ENCODE measurements at places on chromosomes 4 and X.

DNA sequence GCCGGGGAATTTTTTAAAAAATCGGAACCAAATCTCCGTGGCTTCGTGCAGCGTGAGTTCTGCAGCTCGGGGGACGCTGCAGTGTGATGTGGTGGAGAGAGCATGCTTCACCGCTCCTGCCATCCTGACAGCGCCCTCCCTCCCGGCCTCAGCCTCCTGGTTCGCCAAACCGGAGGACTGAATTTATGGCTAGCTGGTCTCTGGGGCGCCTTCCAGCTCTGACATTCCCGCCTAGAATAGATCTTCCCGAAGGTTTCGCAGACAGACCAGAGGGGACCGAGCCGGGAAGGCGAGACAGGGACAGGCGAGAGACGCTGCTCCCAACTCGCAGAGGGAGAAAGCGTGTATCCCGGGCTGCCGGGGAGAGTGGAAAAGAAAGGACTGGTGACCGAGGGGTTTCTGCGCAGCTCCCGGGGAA lies 25.9 kb downstream of the HOPX start:
- no peak for DNase-seq

DNA sequence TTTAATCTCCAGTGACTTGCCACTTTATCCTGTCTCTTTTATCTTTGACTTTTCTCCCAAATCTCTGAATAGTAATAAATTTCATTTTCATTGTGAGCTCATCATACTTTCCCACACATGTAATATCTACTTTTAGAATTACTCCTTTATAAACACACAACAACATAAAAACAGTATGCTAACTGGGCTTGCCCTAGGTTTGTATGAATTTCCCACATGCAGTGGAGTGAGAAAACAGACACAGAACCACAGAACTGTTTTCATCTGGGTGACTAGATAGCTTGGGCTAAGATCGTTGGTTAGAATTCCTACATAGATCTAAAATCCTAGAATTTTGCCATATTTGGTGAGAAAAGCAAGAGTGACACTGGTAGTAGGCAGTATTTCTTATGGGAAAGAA lies 409.5 kb downstream of the SPRY1 start:
- DNase-seq, result no peak

DNA sequence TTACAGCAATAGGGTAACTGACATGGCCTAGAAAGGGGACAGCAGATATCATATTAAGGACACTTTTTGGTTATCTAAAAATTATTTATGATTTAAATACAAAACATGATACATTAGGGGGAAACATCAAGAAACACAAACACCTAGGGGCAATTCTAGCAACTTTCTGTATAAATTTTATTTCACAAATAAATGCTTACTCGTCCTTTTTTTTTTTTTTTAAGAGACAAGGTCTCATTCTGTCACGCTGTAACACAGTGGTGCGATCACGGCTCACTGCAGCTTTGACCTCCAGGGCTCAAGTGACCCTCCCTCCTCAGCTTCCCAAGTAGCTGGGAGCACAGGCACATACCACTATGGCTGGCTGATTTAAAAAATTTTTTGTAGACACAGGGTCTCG lies 151.8 kb upstream of the BCOR start:
- DNase-seq, result no peak

- DNase-seq, result no peak
Observed at GRCh38 chr4:130183766-130184165, 1087.8 kb downstream of the C4orf33 start.

- no peak for DNase-seq
Observed at GRCh38 chr4:53714236-53715140, 123.2 kb upstream of the LNX1 start.

- DNase-seq, result no peak
Observed at GRCh38 chr4:22744478-22745062, 51.8 kb downstream of the GBA3 start.

- no peak for DNase-seq
Observed at GRCh38 chr4:184911310-184911709, 85.5 kb upstream of the ACSL1 start.

- no peak for DNase-seq
Observed at GRCh38 chrX:39063037-39063436, 261.8 kb downstream of the MID1IP1 start.

- DNase-seq, result no peak
Observed at GRCh38 chrX:124476562-124476961, 130.2 kb downstream of the SH2D1A start.

DNA sequence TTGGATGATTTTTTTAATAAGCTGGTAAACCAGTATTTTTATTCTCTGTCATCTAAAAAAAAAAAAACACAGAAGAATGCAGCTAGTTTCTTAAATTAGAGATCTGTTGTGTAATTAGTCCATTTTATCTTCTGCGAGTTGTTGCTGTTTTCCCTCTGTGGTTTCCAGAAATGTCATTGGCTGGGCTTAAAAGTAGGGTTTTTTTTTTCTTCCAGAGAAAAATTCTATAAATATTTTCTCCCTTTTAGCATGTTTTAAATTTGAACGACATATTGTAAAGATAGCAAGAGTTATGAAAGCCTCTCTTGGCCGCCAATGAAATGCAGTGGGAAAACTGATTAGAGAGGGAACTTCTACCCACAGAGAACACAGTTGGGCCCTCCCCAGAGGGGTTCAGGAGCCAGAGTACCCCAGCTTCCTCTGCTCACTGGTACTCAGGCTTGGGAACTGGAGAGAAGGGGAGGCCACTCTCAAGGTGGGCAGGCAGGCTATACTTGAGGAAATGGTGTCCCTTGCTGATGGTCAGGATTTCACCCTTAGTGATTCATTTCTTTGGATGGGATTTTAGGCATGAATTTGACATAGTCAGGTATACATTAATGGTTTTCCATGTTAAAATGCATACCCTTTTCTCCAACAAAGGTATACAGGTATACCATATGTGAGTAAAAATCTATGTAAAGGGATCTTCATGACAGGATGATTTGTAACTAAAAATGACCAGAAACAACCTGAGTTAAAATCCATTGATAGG lies 166.1 kb downstream of the BCOR start:
- DNase-seq, result no peak
